ENCODE measurements at places on chromosomes 2 and 18.

DNA sequence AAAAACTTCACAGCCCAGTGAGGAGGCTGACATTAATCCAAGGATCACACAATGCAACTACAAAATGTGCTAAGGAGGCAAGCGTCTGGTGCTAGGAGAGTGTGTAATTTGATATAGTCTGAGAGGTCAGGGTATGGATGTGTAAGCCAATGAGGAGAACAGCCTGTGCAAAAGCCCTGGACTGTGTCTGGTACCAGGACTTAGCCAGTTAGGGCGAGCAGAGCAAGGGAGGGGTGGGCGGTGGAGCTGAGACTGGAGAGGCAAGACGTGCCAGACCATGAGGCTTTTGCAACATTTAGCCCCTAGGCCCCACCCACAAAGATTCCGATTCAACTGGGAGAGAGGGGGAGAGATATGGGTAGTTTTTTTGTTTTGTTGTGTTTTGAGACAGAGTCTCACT is 33.5 kb upstream of the SPRED2 start:
- no peak for DNase-seq

DNA sequence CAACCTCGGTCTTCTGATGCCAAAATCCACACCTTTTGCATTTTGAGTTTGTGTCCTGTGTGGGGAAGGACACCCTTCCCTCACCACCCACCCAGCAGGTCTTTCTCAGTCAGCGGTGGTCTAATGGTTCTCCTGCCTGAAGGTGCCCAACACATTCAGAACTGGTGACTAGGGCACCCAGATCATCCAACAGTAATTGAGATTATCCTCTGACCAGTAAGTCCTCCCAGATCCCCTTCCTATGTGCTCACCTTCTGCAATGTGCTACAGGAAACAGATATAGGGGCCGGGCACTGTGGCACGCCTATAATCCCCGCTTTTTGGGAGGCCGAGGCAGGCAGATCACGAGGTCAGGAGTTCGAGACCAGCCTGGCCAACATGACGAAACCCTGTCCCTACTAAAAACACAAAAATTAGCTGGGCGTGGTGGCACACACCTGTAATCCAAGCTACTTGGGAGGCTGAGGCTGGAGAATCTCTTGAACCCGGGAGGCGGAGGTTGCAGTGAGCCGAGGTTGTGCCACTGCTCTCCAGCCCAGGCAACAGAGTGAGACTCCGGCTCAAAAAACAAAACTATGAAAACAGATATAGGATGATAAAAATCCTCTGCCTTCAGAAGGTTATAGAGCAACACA is 56.2 kb downstream of the REEP1 start:
- DNase-seq, result no peak

DNA sequence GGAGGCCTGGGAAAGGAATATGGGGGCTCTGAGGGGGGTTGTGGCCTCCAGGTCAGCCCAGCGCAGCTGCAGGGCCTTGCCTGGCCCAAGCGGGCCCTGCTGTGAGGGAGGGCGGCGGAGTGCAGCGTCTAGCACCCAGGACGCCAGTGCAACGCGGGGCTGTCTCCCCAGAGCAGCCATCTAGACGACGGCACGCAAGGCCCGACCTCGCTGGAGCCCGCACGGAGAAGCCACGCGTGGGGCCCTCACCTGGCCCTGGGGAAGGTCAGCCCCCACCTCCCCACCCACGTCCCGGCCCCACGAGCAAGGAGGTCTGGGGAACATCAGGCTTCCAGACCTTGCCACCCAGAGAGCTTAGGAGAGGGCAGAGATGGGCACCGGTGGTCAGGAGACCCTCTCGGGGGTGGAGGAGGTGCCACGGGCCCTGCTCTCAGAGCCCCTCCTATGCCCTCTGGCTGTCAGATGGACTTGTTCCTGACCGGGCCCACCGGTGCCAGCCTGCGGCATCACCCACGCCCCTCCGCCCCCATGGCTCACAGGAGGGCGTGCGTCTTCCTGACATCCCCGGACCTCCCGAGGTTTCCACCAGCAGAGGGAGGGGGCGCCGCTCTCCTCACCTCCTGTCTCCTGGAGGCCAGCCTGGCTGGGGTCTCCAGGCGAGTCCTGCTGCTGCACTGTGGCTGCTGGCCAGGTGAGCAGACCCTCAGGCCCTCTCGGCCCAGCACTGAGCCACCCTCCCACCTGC is 17.0 kb downstream of the GPR35 start:
- no peak for DNase-seq

DNA sequence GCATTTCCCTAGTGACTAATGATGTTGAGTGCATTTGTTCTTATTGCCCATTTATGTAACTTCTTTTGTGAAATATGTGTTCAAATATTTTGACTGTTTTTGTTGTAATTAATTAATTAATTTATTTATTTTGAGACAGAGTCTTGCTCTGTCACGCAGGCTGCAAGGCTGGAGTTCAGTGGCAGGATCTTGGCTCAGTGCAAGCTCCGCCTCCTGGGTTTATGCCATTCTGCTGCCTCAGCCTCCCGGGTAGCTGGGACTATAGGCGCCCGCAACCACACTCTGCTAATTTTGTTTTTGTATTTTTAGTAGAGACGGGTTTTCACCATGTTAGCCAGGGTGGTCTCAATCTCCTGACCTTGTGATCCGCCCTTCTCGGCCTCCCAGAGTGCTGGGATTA is 71.9 kb downstream of the TAF4B start:
- no peak for DNase-seq

DNA sequence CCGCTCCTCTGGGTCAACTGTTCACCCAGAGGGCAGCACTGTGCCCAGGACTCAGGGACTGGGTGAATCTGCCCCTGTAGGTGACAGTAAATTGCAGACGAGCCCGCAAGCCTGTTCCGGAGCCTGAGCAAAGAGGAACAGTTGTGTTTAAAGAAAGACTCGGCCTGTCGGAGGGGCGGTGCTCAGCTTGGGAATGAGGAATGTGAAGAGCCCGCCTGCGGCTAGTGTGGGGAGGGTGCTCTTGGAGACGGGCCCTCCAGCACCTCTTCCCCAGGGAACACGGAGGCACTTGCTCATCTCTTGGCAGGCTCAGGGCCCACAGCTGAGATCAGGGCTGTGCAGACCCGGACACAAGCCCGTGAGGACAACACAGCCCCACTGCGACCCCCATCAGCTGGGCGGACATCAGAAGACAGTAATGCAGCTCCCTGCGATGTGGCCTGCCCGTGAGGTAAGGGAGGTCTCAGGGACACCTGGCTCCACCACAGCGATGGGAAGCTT is 299.0 kb downstream of the NDUFA10 start:
- no peak for DNase-seq

DNA sequence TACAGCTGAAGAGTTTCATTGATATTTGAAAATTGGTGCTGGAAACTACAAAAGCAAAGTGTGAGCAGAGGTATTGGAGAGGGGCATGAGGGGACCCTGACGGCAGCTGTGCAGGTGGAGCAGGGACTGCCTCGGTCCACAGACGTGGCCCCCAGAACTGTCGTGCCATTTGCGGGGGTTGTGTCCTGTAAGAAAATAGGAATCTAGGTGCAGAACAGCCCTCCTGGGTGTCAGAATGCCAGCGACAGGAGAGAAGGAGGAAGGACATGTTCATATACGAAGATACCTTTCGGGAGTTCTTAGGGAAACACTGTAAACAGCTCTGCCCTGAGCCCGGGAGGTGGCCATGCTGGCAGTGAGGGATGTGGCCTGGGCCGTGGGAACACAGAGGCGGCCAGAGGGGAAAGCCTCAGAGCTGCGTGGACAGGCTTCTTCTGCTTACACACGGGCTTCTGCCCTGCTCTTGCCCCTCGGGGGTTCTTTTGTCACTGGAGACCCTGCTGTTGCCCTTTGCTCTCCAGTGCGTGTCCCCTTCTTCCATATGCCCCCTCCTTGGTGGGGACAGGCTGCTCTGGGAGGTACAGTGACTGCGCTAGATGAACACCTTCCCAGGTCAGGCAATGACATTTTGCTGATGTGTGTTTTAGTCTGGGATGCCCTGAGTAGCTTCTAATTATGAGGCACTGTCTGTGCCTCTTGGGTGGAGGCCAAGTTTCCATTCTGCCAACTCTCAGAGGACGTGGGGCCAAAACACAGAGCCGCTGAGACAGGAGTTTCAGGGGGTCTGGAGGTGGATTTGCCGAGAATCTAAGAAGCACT is 81.9 kb upstream of the TXNDC2 start:
- no peak for DNase-seq

DNA sequence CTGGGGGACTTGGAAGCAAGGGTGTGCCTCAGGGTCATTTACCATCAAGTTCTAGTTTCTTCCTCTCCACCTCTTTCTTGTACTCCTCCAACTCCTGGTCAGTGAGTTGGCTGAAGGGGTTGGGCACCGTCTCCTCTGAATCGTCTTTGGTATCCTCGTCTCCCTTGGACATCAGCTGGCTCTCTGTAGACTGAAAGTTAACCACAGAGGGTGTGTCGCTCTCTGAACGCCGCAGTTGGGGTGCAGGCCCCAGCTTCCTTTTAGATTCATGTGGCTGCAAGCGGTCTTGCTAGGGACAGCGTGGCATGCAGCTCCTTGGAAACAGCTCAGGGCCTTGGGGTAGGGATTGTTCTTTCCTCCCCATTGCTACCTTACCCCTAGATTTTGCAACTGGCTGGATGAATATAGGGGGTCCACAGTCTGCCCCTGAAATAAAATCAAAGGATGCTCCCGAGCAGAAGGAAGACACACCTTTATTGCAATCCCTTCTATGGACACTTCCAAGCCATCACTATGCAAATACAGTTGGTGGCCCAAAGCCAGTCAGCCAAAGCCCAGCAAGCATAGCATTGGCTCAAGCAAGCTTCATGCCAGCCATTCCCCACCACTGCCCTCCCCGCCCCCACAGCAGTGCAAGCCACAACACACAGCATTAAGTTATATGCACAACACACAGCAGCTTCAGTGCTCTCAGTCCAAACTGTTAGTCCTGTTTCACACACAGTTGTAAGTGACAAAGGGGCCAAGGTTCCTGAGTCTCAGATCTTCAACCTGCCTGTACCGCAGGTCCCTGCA is 93.2 kb downstream of the ADD2 start:
- no peak for DNase-seq

GRCh38 chr2:52886556-52886955 is 881.0 kb upstream of the CHAC2 start:
- DNase-seq, result no peak

DNA sequence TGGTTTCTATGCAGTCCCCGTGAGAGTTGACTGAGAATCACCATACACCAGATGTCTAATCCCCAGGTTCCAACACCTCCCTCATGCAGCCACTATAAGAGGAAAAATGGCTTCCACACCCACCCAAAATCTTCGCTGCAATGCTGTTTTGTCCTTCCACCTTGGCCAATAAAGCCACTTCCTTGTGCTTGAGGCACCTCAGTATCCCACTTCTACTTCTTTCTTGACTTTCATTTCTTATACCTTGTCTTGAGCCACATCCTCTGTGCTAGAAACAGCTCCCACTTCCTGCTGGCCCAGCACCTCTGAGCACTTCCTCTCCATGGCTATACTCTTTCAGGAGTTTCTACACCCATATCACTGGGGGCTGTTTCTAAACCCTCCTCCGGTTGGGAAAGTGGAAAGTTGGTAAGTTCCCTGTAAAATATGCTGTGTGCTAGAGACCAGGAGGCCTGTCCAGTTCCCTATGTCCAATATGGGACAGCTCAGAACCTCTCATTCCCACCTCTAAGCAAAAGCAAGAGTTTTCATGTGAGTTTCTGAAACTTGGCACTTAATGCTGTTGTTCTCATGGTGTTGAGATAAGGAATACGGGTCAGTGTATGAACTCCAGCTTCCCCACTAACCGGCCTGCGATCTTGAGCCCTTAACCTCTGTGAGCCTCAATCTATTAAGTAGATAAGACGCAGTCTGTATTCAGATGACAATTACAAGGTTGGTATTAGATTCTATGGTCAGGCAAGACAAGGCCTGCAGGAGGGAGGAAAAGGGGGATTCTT is 209.1 kb upstream of the ID2 start:
- no peak for DNase-seq

DNA sequence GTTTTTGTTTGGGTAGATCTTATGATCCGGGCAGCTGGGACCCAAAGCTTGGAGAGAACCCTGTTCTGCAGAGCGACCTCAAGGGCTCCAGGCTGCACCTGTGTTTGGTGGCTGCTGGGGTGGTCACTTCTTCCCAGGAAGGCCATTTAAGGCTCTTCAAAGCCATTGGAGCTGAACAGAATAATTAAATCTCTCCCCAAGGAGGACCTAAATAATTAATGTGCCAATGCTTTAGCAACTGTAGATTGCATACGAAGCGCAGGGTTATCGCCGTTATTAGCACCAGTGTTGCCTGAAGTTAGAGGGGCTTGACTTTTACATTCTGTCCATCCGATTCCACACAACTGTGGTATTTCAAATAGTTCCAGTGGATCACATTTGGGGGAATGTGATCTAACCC is 251.4 kb downstream of the ATAD2B start:
- DNase-seq, result no peak

DNA sequence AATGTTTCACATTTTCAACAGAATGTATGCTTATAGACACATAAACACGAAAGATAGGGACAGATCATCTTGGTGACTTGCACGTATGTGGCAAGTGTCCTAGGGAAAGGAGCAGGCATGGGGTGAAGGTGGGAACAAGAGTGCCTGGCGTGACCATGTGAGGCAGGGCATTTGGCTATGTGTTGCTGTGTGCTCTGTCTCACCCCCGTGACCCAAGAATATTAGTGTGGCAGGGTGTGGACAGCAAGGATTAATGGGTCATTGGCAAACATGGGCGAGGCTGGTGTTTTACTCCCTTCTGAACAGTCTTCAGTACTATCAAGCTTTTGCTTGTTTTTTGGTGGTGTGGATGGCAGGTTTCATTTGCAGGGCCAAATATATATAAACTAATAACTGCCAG is 1.3 kb upstream of the VWA3B start:
- no peak for DNase-seq

DNA sequence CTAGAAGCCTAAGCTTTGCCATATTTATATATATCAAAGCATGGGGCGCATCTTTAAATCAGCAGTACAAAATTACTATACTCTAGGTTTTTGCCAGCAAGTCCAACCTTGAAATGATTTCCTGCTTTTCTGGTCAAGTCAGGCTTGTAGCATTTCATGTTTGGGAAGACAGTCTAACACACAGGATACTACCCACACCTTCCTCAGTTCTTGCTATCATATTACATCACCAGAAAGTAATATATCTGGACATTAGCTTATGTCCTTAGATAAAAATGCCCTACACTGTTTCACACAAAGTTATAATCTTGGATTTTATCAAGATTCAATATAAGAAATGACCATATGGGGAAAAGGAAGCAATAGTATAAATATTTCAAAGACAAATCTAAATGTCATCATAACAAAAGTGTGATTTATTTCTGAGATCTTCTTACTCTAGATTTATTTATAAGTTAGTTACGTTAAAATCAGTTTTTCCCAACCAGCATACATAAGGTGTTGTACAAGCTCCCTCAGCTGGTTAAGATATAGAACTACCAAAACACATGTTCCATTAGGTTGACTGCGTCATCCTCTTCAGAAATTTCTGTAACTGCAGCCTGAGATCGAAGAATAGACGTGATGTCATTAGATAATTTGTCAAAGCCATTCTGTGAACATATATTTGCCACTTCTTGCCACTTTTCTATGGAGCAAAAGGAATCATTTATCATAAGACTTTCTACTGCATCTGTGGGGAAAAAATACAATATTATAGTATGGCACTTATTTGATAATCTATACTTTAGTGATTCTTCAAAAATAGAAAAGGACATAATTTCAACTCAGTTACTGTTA is 56.6 kb downstream of the CLHC1 start:
- DNase-seq, result peak; percentile 28
